ENCODE measurements at places on chromosomes 5 and 9. TPM values are rescaled to one million over a fixed set of nuclear protein-coding genes. Genes with fewer than 3 reads are reported as not detected.

Gene PARP8
- total RNA-seq = 181 TPM

Gene LMX1B
- not detected for total RNA-seq

Gene RECK
- total RNA-seq = 9.3 TPM

Gene FSTL4
- total RNA-seq = not detected

Gene LVRN
- total RNA-seq = not detected

Gene ADGRD2
- total RNA-seq = not detected

Gene BARHL1
- total RNA-seq = not detected

All from CD4-positive, alpha-beta T cell (primary cell).